ENCODE measurements at places on chromosomes 1 and 21. TPM values are rescaled to one million over a fixed set of nuclear protein-coding genes. Genes with fewer than 3 reads are reported as not detected.

RNF19B gene
- polyA plus RNA-seq: 9.1 TPM

C4BPB gene
- polyA plus RNA-seq: 14.8 TPM

IL23R gene
- not detected for polyA plus RNA-seq

CAMK1G gene
- 0.03 TPM for polyA plus RNA-seq

NLRP3 gene
- polyA plus RNA-seq: 0.20 TPM

CLCC1 gene
- 7.3 TPM for polyA plus RNA-seq

CLCA1 gene
- polyA plus RNA-seq: 0.12 TPM

IFNLR1 gene
- polyA plus RNA-seq: 0.87 TPM

PRUNE1 gene
- 10.8 TPM for polyA plus RNA-seq

TUFT1 gene
- 9.0 TPM for polyA plus RNA-seq

USP33 gene
- polyA plus RNA-seq: 19.1 TPM

RHCE gene
- 0.13 TPM for polyA plus RNA-seq

KMO gene
- polyA plus RNA-seq: 0.33 TPM

UBE2Q1 gene
- 25.0 TPM for polyA plus RNA-seq

FAM167B gene
- 4.7 TPM for polyA plus RNA-seq

OR6K2 gene
- not detected for polyA plus RNA-seq

FCRL4 gene
- polyA plus RNA-seq: not detected

MCOLN2 gene
- 0.50 TPM for polyA plus RNA-seq

OR14I1 gene
- polyA plus RNA-seq: not detected

LRRC39 gene
- not detected for polyA plus RNA-seq

NOS1AP gene
- 1.1 TPM for polyA plus RNA-seq

LAMB3 gene
- 29.9 TPM for polyA plus RNA-seq

RNF186 gene
- polyA plus RNA-seq: not detected

PROK1 gene
- not detected for polyA plus RNA-seq

KRTAP13-2 gene
- polyA plus RNA-seq: not detected

PLA2G5 gene
- 1.8 TPM for polyA plus RNA-seq
